Activated CD8-positive, alpha-beta T cell treated with anti-CD3 and anti-CD28 coated beads, Interleukin-2, amount 10 ng/mL, durations not matched to agents 7 days and 5 days (primary cell): ENCODE measurements at places on chromosomes 7 and 10. TPM values are rescaled to one million over a fixed set of nuclear protein-coding genes. Genes with fewer than 3 reads are reported as not detected.

The NKX1-2 gene
- not detected for total RNA-seq

The FAM204A gene
- 49.4 TPM for total RNA-seq

The STEAP1B gene
- total RNA-seq: not detected

The SLC13A4 gene
- not detected for total RNA-seq

The KCP gene
- total RNA-seq: 0.21 TPM

The UPK3B gene
- 0.68 TPM for total RNA-seq

The RNF133 gene
- total RNA-seq: not detected

The NXPH1 gene
- not detected for total RNA-seq

The PCLO gene
- not detected for total RNA-seq

The OR6B1 gene
- total RNA-seq: not detected

DNA sequence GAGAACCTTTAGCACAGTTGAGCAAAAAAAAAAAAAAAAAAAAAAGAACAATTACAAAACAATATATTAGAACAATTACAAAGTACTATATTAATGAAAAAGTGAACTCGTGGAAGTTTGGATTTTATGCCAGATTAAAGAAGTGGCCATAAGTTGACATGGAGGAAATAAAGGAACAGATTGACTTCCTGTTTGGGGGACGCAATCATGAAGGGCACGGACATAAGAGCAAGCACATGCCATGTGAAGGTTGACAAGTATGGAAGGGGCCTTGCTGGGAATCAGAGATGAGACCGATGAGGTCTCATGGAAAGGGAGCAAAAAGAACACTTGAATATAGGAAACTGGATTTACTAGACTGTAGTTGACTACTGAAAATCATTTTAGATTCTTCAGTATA is 61.7 kb downstream of the ICA1 start:
- DNase-seq: no peak

DNA sequence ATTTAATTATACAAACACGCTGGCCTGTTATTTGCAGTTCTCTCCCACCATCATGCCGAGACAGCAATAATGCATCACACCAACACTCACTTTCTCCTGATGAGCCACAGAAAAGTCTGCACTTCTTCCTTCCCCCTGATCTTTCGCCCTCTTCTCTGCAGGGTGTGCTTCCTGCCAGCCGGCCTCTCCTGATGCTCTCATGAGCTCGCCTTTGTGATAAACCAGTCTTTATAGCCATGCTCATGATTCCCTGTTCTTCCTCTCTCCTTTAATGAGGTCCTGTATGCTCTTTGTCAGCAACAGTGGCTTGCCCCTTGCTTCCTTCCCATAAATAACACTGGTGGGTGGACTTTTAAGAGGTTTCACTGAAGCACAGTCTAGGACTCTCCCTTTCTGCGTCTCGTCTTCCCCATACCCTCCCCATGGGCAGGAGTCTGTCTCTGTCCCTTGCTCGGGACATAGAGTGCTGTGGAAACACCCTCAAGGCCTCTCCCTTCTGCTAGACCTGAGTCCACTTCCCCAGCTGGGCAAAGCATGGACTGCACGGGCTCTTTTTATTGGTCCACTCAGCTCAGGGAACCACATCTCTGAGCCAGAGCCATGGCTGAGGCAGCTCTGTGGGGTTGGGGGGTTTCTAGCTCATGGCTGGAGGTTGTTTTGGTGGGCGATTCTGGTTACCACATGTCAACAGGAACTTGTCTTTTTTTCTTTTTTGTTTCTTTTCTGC is 133.9 kb downstream of the C10orf105 start:
- DNase-seq: no peak

DNA sequence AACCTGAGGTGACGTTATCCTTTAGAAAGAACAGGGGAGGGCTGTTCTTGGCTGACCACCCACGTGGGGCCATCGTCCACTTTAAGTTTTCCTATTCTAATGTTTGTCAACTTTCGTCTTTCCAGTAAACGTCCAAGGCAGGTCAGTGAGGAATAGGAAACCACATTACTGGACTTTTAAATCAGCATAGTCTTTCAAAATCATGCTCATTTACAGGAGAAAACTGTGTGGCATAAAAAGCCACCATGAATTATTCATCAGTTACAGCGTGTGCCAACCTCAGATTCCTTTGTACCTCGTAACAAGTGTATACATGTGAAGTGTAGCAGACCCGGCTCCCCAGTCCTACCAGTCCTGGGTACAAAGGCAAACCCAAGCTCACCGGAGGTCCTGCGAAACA is 25.1 kb upstream of the ABLIM1 start:
- no peak for DNase-seq

GRCh38 chr10:116385311-116385710 is 42.3 kb upstream of the PNLIPRP3 start:
- no peak for DNase-seq

DNA sequence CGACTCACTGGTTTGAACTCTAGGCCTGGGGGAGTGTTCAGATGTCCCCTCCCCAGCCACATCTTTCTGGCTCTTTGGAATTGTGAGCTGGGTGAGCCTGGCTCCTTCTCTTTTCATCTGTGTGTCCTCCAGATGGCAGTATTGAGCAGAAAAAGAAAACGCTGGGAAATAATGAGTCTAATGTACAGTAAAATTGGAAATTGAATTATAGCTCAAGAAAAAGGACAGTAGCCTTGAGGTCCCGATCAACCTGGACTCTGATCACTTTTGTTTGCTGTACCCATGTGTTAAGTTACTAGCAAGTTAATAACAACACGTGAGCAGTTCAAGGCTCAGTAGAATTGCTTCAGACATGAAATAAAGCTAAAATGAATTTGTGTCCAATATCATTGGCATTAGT is 77.9 kb downstream of the SNX10 start:
- DNase-seq: peak; percentile 49

GRCh38 chr7:90595342-90595800 is 750 bp upstream of the CDK14 start:
- no peak for DNase-seq

- DNase-seq: no peak
These were observed 65.2 kb downstream of the TCF7L2 start for GRCh38 chr10:113015201-113015600.

- DNase-seq: no peak
These were observed 91.9 kb downstream of the WDFY4 start for GRCh38 chr10:48776528-48776927.

- DNase-seq: no peak
These were observed 32.0 kb downstream of the AUTS2 start for GRCh38 chr7:69630292-69630691.

GRCh38 chr10:91758303-91759146 is 39.7 kb upstream of the TNKS2 start:
- DNase-seq: no peak

DNA sequence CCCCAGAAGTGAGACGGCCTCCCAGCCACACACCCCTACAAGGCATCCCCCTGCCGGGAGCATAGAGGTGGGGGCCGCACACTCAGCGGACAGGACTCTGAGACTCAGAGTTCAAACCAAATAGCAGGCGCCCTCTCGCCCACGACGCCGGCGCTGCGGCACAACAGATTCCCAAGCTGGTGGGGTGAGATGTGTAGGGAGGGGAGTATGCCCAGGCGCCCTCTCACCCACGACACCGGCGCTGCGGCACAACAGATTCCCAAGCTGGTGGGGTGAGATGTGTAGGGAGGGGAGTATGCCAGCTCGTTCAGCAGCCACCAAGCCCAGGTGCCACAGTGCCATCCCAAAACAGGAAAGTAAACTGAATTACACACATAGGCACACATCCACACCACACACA is 64.7 kb downstream of the TCERG1L start:
- DNase-seq: no peak

DNA sequence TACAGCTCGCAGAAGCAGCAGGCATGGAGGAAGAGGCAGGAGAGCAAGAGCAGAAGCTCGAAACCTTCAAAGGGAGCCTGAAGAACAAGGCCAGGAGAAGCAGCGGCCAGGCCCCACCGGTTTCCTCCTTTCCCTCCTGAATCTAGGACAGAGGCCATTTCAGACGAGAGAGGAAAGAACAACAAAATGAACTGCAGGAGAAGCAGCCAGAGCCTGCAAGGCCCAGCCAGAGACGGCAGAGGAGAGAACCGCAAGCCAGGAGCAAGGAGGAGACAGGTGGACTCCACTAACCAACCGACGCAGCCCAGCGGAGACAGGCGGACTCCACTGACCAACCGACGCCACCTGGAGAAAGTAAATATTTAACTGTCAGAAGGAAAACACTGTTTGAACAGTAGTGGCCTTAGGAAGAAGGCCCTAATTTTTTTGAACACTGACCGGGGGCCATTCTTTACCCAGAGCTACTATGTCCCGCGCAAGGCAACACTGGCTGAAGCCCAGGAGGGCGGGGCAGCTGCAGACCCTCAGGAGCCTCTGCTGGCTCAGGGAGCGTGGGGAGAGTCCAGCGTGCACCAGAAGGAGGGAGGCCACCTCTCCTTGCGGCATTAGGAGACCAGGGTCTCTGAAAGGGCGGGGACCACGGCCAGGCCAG is 559.2 kb downstream of the PTPRN2 start:
- DNase-seq: no peak

DNA sequence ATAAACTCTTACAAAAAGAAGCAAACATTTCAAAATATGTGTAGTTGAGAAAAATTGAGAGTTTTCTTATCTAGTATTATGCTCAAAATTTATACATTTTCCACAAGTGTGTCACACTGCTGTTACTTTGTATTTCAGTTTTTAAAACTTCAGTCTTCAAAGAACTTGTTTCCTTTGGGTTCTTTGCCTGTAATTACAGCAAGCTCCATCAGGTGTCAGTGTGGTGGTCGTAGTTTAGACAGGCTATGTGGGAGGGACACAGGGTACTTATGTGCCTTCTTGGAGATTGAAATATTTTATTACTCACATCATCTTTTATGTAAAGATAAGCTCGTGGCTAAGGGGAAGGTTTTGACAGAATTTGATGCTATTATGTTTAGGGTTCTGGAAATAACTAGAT is 360.5 kb downstream of the FGFR2 start:
- DNase-seq: no peak

DNA sequence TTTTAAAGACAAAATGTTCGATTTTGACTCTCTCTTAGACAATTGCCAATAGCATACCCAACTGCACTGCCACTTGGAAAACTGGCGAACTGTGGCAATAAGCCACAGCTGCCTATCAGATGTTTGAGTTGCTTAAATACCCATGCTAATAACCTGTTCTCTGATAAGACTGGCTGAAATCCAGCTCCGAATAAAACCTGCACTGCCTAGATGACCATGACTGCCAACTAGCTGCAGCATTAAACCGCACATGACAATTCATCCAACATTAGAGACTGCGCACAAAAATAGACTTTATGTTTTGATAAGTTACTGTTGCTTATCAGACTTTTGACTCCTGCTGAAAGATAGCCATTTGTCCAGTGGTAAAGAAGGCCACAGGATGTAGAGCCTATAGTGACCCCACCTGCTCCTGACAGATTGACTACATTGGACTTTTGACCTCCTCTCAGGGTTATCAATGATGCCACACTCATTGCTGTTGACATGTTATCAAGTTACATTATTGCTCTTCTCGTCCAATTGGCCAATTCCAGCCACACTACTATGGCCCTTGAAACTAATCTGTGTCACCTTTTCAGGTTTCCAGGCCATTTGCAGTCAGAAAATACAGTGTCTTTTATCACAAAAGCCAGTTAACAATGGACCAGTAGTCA is 299.0 kb downstream of the HGF start:
- no peak for DNase-seq

DNA sequence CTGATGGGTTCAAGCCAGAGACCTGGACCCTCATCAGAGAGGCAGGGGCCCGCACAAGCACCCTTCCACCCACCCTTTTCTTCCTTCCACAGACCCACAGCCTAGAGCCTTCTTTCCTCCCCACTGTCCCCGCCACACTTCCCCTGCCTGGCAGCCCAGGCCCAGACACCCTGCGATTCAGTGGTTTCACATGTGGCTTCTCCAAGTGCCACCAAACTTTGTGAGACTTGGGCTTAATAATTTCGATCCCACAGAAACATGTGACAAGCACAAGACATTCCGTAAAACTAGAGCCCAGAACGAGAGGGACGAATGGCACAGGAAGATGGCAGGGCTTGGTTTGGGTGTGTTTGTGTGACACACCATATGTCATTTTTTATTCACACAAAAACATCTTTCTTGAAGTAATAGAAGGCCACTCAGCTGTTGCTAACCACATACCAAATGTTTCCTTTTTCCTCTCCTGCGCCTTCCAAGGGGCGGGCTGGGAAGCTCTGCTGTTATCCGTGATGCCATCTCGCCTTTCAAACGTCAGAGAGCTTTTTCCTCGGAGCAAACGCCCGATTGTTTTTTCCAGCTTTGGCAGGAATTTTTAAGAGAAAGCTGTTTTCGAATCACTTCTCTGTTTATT is 162.9 kb downstream of the GRK5 start:
- no peak for DNase-seq

- DNase-seq: no peak
These were observed 36.5 kb downstream of the RAPGEF5 start for GRCh38 chr7:22320416-22320815.

DNA sequence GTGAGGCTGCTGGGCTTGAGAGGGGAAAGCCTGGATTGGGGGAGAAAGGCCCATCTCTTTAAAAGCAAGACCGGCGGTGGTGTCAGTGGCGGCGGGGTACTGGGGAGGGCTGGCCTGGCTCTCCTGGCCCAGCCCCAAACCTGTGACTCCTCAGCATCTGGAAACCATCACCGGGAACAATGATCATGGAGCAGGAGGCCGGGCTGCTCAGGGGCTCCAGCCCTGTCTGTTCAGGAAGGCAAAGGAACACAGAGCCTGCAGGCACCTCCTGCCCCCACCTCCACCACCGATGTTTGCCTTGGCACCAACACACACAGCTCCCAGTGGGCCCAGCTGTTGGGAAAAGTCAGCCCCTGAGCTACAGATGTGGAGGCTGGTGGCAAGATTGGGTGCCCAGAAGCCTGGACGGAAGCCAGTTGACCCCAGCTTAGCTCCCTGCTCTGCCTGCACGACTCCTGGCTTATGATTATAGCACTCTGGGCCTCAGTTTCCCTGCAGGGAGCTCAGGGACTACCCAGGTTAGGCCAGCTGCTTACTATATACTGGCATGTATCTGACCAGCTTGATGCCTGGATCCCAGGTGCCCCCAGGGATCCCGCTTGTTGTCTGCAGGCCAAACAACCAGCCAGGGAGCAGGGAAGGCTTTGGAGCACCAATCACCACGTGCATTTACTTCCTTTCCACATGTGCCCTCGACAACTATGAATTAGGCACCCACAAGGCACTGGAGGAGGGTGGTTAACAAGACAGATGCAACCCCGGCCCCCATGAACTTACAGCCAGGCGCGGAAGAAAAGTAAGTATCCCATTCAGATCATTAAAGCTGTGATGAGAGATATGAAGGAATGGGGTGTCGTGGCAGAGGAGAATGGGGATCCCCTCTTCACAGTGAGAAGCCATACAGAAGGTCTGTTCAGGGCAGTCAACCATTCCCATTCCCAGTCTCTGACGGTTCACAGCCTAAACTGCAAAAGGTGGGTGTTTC is 37.3 kb downstream of the ZCCHC24 start:
- no peak for DNase-seq

GRCh38 chr7:139396323-139396951 is 36.7 kb downstream of the LUC7L2 start:
- no peak for DNase-seq
